ENCODE measurements at places on chromosomes 1 and 21.

DNA sequence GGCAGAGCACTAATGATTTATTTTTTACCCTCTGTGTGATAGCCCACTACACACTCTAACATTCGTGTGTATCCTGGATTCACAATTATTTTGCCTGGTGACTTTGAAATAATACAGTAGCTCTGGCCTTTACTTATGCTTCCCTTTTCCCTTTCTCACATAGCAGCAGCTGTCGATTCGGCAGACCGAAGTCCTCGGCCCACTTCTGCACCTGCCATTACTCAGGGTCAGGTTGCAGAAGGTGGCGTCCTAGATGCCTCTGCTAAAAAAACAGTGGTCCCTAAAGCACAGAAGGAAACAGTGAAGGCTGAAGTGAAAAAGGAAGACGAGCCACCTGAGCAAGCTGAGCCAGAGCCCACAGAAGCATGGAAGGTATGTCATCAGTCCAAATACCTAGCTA lies 70.8 kb downstream of the TMEM200B start:
- no peak for DNase-seq

- no peak for DNase-seq
Observed at GRCh38 chr21:46559291-46559983, 45.4 kb downstream of the S100B start.

DNA sequence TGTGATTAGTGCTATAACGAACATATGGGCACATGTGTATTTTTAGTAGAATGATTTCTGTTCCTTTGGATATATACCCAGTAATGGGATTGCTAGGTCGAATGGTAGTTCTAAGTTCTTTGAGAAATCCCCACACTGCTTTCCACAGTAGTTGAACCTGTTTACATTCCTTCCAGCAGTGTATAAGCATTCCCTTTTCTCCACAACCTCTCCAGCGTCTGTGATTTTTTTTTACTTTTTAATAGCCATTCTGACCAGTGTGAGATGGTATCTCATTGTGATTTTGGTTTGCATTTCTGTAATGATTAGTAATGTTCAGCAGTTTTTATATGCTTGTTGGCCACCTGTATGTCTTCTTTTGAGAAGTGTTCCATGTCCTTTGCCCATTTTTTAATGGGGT lies 81.8 kb upstream of the SLC44A3 start:
- no peak for DNase-seq

DNA sequence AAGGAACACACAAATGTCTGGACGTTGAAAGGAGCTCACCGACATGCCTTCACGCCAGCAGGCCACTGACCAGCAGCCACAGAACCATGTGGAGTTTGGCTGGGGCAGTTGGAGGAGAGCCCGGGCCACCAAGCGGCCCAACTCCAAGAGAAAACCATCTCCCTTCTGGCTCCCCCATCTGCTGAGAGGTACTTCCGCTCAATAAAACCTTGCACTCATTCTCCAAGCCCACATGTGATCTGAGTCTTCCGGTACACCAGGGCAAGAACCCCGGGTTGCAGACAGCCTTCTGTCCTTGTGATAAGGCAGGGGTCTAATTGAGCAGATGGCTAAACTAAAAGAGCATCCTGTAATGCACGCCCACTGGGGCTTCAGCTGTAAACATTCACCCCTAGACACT lies 24.4 kb downstream of the RGS4 start:
- DNase-seq: no peak

DNA sequence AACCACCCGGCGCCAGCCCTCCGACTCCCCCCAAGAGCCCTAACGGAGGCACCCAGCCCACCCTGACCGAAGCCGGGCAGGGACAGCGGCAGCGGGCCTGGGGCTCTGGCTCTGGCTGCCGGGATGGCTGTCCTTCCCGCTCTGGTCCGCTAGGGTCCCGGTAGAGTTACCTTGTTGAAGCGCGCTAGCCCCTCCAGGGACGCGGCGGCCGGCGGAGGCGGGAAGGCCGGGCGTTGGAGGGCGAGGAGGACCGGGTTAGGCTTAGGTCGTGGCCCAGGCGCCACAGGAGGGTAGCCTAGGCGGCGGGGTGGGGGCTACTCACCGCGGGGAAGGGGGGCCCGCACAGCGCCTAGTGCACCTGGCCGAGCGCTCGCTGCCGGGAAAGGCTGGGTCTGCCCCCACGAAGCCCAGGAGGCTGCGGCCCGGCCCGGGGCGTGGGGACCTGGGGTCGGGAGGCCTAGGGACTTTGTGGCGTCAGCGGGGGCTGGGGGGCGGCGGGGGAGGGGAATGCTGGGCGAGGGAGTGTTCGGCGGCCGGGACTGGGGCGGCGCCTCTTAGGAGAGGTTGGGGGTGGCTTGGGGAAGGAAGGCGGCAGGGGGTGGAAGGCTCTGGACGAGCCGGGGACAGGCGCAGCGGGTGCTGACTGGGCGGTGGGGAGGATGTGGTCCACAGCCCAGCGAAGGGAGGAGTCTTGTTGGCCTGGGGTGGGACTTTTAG lies at the start of gene TRIM17:
Gene TRIM17 (minus strand): TSS at position 645 of the 717 bp plus-strand sequence. CDS start 1,789 bp downstream, outside the sequence.
- DNase-seq: no peak

DNA sequence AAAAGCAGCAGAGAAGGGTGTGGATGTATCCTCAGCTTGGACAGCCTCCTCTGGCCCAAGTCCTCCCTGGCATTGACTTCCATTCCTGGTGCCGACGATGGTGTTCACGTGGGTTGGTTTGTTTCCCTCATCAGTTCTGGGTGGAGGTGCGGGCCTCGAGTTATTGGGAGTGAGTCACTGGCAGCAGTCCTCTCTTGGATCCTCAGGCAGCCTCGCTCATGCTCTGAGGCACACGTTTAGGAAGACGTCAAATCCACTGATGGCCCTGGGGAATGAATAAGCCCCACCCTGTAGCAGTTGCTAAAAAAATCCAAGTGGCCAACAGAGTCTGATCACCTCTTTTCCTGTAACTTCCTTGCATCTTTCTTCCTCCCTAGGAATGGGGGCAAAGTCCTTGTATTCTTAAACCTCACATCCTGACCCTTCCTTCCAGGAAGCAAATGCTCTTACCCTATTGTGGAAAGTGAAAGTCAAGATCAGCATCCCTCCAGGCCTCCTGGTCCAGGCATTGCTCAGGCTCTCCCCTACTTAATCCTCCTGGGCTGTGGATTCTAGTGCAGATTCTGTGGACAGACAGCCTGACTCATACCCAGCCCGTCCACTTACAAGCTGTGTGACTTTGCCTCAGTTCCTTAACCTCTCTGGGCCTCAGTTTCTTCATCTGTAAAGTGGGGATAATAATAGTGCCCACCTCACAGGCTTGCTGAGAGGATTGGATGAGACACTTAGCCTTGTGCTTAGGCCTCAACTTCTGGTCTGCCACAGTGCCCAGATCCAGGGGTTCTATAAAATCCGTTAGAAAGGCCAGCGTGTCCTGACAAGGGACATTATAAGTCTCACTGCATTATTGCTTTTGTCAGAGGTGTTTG lies 111.1 kb downstream of the TLR5 start:
- no peak for DNase-seq

DNA sequence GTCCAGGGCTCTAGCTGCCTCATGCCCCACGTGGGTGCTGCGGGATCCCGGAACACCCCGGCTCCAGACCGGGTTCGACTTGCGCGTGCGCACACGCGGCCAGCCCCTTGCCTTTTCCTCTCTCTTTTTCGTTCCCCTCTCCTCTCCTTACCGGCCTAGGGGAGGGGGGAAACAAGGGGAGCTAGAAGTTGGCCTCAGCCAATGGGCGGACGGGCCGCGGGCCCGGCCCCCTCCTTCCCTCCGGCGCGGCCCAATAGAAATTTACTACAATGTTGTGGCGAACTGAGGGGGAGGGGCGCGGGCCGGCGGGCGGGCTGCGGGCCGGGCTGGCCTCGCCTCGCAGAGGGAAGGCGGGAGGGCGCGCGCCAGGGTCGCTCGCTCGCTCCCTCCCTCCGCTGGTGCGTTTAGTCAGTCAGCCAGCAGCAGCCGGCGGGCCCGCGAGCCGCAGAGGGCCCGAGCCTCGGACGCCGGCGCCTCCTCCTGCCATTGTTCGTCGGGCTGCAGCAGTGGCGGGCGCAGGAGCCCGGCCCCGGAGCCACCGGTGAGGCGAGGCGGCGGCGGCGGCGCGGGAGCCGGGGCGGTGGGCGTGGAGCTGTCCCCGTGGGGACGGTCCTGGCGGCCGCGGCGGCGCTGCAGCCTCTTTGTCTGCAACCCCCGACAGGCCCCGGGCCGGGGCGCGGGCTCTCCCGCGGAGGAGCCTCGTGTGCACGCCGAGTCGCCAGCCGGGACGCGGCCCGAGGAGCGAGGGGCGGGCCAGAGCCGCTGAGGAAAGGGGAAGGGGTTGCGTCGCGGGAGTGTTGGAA lies at the start of gene EPB41:
Gene EPB41 (plus strand): TSS at position 342 of the 803 bp plus-strand sequence. CDS start 72,869 bp downstream, outside the sequence.
- peak; percentile 67 for DNase-seq

DNA sequence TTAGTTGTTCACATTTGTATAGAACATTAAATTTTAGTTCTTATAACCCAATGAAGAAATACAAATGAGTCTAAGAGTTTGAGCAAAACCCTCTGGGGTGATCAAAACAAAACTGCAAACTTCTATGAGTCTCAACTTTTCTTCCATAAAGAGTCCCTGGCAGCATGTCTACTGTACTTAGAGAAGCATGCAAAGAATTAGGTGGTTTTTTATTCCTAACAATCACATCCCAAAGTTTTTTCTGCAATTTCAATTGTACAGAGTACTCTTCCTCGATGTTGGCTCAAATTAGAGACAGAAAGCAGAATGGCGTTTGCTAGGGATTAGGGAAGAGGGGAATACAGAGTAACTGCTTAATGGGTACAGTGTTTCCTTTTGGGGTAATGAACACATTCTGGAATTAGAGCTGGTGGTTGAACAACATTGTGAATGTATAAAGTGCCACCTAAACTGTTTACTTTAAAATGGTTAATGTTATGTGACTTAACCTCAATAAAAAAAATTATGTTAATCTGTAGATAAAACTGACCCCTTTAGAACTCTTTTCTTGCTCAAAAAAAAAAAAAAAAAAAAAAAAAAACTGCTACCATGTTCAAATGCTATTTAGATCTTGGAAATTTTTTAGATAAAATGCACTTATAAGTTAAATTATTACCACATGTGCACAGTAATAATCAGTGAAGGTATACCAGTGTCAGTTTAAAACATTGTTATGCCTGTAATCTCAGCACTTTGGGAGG lies 4.8 kb downstream of the RC3H1 start:
- no peak for DNase-seq

DNA sequence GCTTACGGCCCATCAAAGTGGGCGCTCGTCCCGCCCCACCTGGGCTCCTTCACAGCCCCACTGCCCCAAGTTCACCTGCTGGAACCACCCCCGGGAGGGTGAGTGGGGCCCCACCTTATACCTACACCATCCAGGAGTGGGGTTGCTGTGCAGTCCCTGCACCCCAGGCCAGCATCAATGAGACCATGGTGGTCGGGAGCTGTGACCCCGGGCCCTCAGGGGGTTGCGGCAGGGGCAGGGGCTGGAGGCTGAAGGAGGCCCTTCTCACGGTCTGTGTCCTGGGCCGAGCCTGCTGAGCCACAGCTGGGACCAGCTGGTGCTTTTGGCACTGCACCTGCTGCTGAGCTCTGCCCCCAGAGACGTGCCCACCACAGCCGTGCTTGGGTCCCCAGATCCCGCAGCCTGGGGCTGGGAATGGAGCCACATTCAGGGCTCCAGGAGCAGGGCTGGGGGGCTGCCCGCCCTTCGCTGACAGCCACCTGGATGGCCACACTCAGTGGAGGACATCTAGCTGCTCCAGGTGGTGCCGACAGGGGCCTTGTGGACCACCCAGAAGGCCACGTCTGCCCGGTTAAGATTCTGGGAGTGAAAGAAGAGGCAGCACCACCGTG lies 17.4 kb downstream of the ACTRT2 start:
- no peak for DNase-seq

GRCh38 chr1:67149179-67149770 lies 14.5 kb upstream of the C1orf141 start:
- peak; percentile 48 for DNase-seq

- DNase-seq: no peak
Observed at GRCh38 chr1:16677552-16678431, 11.0 kb upstream of the RNU1-3 start.

- DNase-seq: no peak
Observed at GRCh38 chr1:210332719-210333398, 4.2 kb downstream of the HHAT start.

GRCh38 chr1:224559981-224560728 lies 56.0 kb upstream of the CNIH3 start:
- DNase-seq: no peak

- no peak for DNase-seq
Observed at GRCh38 chr1:93906480-93906879, 2.8 kb downstream of the GCLM start.

DNA sequence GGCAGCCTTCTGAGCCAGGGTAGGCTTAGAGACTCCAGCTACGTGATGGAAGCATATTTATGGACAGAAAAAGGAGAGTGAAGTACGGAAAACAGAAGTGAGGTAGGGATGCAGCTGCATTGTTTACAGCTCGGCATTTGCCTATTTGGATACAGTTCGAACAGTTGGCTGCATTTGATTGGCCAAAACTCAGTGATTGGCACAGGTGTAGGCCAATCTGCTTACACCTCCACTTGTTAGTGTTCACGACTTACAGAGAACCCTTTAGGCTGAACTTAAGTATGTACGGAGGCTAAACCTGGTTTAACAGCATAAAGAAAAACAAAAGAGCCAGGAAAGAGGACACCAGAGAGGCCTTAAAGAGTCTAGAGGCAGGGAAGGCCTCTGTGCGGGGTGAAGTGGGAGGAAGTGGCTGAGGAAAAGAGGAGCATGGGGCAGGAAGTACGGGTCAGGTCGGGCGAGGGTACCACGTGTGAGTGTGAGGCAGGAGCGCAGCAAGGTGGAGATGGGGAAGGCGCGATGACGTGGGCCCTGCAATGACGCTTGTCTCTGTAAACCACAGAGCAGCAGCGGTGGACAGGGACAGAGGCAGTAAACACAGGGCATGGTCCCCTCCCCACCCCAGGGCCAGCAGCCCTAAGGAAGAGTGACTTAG lies 32.0 kb downstream of the RSPH1 start:
- DNase-seq: no peak

GRCh38 chr1:118826669-118827068 lies 161.5 kb downstream of the TBX15 start:
- DNase-seq: no peak

All from activated naive CD4-positive, alpha-beta T cell (primary cell).